ENCODE measurements at places on chromosomes 3 and 15.

- DNase-seq: no peak
These were observed 489 bp downstream of the CSPG5 start for GRCh38 chr3:47578119-47578632.

- peak; percentile 3 for DNase-seq
These were observed 341 bp downstream of the HEXA start for GRCh38 chr15:72375501-72375845.

GRCh38 chr3:23751212-23751723, 54.5 kb upstream of the UBE2E1 start:
- peak; percentile 93 for DNase-seq

GRCh38 chr15:70507772-70508371, 255.5 kb downstream of the UACA start:
- DNase-seq: no peak

DNA sequence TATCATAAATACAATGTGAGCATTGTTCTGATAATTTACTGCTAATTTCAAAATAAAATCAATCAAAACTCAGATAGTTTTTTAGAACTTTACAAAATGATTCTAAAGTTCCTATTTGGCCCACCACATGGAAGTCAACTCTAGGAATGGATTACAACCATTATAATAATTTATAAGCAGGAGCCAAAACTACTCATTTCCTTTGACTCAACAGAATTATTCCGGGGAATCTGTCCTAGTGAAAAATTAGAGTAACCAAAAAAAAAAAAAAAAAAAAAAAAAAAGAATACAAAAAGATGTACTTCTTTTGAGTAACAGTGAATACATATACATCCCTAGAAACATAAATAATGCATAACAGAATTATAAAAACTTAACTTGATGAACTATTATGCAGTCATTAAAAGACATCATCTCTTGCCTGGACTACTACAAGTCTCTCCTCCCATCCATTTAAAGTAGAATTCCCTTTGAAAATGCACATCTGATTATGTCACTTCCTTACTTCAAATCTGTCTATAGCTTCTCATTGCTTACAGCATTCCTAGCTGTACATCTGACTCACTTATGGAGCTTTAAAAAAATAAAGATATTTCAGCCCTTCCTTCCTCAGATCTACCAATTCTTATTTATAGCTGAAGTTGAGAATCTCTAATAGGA, 43.4 kb downstream of the HDGFL3 start:
- DNase-seq: no peak

DNA sequence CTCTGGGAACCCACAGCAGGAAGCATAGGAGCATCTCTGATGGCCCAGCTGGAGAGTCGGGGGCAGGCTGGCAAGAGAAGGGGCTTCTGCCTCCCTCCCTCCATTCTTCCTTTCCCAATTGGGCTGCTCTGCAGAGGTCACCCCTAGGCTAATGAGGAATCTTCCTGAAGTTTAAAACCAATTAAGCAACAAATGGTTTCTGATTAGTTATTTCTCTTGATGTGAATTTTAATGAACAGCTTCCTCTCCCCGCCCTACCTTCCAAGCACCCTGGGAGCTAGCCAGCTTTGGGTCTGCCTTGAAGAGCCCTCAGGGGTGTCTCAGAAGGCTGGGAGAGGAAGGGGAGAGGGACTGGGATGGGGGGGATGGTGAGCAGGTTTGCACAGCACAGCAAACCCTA, 24.6 kb upstream of the HCN4 start:
- DNase-seq: no peak

- no peak for DNase-seq
These were observed 1.3 kb downstream of the NEIL1 start for GRCh38 chr15:75348034-75348561.

DNA sequence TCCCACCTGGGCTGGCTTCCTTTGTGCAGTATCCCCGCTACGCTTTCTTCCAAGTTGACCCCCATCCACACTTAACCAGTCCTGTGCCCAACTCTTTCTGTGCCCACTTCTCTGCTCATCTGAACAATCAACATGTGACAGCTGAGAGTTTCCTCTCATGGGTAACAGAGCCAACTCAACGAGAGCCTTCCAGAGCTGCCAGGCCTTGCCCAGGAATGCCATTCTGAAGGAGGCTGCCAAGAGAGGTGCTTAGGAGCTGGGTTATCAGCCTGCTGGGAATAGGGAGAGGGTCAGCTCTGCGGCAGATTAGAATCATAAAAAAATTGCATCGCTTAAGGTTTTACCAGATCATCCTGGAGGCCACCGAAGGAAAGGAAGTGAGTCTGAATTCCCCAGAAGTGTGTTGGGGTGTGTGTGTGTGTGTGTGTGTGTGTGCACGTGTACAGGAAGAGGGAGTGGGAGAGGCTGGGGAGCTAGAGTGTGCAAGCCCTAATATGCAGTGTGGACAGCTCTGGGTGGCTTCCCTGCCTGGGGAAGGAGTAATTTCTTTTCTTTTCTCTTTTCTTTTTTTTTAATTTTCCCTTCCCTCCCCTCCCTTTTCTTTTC, 66.7 kb downstream of the ITGA11 start:
- no peak for DNase-seq

DNA sequence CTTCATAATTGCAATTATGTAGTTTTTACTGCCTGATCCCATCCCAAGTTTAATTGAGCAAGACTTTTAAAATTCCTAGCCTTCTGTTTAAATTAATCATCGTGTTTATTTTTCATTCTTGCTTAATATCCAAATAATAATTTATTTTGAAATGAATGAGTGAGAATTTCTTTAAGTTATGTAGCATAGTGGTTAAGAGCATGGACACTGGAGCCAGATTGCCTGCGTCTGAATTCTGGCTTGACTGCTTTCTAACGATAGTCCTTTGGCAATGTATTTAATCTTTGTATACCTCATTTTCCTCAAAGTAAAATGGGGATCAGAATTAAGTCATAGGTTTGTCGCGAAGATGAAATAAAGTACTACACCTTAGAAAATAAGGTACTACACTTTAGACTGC, 71.4 kb downstream of the LRRC49 start:
- DNase-seq: no peak

DNA sequence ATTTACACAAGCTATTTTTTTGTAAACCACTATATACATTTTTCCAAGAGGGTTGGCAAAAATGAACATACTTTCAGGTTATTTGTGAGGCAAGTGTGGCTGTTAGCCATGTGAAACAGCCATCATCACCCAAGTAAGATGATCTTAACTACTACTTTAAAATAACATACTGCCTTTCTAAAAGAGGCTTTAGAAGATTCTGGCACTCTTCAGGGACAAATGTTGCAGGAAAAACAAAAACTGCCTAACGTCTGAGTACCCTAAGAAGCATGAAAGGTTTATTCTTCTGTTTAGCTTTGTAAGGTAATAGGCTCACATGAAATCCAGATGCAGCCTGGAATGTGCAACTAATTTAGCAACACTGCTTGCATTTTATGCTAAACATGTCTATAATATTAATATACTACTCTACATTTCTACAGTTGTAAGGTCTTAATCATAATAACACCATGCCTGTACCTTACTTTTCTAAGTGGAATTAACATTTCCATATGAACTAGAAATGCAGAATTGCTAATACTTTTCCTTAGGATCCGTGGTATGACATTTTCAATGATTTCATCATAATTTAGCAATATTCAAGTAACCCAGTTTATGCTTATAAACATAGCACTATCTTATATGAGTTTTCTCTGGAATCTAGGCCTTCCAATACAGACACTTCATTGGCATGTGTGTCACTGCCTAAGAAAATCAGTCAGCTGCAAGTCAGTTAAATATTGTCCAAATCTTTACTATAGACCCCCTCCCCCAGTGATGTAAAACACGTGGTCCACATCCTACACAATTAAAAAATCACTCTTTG, 4.5 kb upstream of the LSAMP start:
- DNase-seq: no peak
